ENCODE measurements at places on chromosomes 4 and X.

- H3K27me3 ChIP-seq, result no peaks in the 10 kb centered on the region
- no peaks in the 10 kb centered on the region for H3K36me3 ChIP-seq
- H3K4me3 ChIP-seq, result no peak overlapping the region
- DNase-seq, result no peak
- H3K27ac ChIP-seq, result peak overlapping the region; percentile 92
Measured at GRCh38 chr4:153234885-153235284, 30.6 kb downstream of the TRIM2 start.

DNA sequence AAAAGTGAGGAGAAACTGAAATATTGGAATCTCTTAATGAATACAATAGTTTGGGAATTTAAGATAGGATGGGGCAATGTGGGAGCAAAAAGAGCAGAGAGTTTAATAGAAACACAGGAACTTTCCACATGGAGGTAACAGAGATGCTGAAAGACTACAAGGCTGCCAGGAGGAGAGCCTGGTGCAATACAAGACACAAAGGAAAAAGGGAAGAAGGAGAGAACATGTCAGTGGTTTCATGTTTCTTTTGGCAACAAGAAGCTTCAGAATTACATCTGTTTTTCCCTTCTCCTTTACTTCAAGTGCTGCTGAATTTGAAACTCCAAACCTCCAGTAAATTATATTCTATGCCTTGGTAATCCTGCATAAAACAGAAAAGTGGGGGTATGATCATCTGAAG, 474.3 kb downstream of the FAT4 start:
- H3K27ac ChIP-seq, result no peak overlapping the region
- no peaks in the 10 kb centered on the region for H3K27me3 ChIP-seq
- no peak overlapping the region for H3K4me3 ChIP-seq
- H3K4me1 ChIP-seq, result no peaks in the 10 kb centered on the region
- H3K36me3 ChIP-seq, result no peaks in the 10 kb centered on the region
- DNase-seq, result no peak

- peaks cover 5% of the 10 kb centered on the region for H3K4me1 ChIP-seq
- DNase-seq, result no peak
- no peak overlapping the region for H3K4me3 ChIP-seq
- no peak overlapping the region for H3K27ac ChIP-seq
Measured at GRCh38 chr4:24228692-24229091, 338.8 kb upstream of the PPARGC1A start.

GRCh38 chr4:174053895-174054294, 229.6 kb downstream of the FBXO8 start:
- H3K36me3 ChIP-seq, result no peaks in the 10 kb centered on the region
- H3K27me3 ChIP-seq, result no peaks in the 10 kb centered on the region
- H3K4me1 ChIP-seq, result no peaks in the 10 kb centered on the region
- DNase-seq, result no peak
- no peak overlapping the region for H3K27ac ChIP-seq
- no peak overlapping the region for H3K4me3 ChIP-seq

- H3K36me3 ChIP-seq, result no peaks in the 10 kb centered on the region
- H3K27me3 ChIP-seq, result no peaks in the 10 kb centered on the region
- DNase-seq, result no peak
- H3K4me1 ChIP-seq, result no peaks in the 10 kb centered on the region
- H3K27ac ChIP-seq, result no peak overlapping the region
- no peak overlapping the region for H3K4me3 ChIP-seq
Measured at GRCh38 chrX:53950130-53950733, 94.0 kb downstream of the PHF8 start.

GRCh38 chrX:10901290-10901633, 209.9 kb upstream of the HCCS start:
- H3K27me3 ChIP-seq, result no peaks in the 10 kb centered on the region
- peaks cover 5% of the 10 kb centered on the region for H3K4me1 ChIP-seq
- H3K4me3 ChIP-seq, result no peak overlapping the region
- DNase-seq, result no peak
- H3K36me3 ChIP-seq, result no peaks in the 10 kb centered on the region

DNA sequence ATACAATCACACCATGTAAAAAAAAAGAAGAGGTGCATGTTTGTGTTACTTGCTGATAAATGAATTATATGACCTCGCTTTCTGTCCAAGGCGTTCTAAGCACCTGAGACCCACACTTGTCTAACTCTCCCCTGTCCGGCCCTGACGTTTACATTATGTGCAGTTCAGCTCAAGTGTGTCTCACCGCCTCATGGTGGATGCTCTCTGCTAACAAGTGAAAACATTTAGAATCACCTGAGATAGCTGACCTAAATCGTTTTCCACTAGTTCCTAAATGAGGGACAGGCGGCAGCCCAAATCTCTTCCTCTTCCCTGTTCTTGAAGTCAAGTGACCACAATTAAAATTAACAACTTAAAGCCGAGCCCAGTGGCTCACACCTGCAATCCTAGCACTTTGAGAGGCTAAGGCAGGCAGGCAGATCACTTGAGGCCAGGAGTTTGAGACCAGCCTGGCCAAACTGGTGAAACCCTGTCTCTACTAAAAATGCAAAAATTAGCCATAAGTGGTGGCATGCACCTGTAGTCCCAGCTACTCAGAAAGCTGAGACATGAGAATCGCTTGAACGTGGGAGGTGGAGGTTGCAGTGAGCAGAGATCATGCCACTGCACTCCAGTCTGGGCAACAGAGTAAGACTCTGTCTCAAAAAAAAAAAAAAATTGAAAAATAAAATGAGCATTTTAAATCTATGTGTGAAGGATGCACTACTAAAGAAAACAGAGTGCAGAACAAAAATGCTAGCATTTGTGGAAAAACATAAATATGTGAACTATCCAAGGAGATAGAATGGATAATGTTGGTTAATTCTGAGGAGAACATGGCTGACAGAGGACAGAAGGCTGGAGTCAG, 3.9 kb upstream of the TIFA start:
- DNase-seq, result no peak
- no peak overlapping the region for H3K4me3 ChIP-seq
